Stimulated activated CD4-positive, alpha-beta T cell treated with anti-CD3 and anti-CD28 coated beads, Interleukin-4, amount 100 ng/mL, for 48 hours (primary cell): ENCODE measurements at places on chromosomes 16 and 17.

- DNase-seq = no peak
Observed at GRCh38 chr16:85511938-85512807, 100.9 kb upstream of the GSE1 start.

- no peak for DNase-seq
Observed at GRCh38 chr17:72382971-72383722, 262.3 kb downstream of the SOX9 start.

DNA sequence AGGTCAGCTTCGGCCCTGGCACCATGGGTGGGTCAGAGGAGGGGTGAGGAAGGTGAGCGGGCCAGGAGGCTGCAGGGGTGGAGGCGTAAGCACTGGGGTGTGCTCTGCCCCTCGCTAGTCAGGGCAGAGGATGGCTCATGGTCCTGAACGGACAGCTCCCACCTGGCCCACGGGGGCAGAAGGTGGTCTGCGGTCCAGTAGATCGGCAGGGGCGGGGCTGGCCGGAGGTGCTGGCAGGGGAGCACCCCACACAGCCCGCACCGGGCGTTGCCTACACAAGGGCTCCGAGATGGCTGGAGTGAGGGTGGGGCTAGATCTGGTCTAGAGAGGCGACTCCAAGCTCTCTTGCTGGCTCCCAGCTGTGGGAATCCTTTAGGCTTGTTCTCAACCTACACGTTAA, 8.2 kb downstream of the NPTX1 start:
- no peak for DNase-seq

DNA sequence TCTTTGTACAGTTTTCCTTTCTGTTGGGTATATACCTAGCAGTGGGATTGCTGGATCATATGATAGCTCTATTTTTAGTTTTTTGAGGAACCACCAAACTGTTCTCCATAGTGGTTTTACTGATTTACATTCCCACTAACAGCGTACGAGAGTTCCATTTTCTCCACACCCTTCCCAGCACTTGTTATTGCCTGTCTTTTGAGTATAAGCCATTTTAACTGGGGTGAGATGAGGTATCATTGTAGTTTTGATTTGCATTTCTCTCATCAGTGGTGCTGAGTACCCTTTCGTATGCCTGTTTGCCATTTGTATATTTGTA, 887 bp upstream of the EVI2B start:
- DNase-seq = no peak

- no peak for DNase-seq
Observed at GRCh38 chr17:49597928-49598655, 22.4 kb downstream of the NXPH3 start.

DNA sequence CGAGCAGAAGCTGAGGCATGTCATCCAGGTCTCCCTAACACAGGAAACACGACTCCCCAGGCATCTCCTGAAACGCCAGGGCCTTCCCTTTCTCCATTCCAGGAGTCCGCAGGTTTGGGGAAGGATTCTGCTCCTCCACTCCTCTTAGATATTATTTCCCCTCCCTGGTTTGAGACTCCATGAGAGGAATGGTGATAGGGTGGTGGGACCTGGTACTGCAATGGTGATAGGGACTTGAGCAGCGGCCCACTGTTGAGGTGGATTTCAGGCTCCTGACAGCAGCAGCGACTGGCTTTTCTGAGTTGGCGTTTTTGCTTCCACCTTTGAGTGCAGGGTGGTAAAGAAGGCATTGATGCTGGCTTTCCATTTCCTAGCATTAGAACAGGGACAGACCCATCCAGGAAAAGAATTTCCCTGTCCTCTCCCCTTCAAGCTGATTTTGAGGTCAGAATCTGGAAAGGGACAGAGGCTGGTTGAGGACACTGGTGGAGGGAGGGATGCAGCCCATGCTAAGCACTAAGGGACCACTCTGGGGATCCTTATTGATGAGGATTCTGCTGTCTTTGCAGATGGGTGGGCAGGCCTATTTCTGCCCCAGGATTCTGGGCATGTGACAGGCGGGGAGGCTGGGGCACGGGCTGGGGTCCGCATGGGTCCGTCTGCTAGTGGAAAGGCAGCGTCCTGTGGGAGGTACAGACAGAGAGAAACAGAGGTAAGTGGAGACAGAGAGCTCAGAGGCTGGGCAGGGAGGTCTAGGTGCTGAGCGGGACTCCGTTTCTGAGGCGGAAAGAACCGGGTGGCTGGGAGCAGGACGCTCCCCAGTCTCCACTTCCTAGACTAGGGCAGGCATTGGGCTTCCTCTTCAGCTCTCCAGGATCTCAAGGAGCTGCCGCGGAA, 1.3 kb upstream of the TBX4 start:
- DNase-seq = no peak

- no peak for DNase-seq
Observed at GRCh38 chr17:47242648-47243047, 11.0 kb upstream of the ITGB3 start.

GRCh38 chr17:15157051-15157450, 108.1 kb downstream of the PMP22 start:
- no peak for DNase-seq

GRCh38 chr16:88857728-88858339, 907 bp downstream of the TRAPPC2L start:
- DNase-seq = peak; percentile 66

- DNase-seq = no peak
Observed at GRCh38 chr17:67531291-67531690, 154.2 kb downstream of the PITPNC1 start.

DNA sequence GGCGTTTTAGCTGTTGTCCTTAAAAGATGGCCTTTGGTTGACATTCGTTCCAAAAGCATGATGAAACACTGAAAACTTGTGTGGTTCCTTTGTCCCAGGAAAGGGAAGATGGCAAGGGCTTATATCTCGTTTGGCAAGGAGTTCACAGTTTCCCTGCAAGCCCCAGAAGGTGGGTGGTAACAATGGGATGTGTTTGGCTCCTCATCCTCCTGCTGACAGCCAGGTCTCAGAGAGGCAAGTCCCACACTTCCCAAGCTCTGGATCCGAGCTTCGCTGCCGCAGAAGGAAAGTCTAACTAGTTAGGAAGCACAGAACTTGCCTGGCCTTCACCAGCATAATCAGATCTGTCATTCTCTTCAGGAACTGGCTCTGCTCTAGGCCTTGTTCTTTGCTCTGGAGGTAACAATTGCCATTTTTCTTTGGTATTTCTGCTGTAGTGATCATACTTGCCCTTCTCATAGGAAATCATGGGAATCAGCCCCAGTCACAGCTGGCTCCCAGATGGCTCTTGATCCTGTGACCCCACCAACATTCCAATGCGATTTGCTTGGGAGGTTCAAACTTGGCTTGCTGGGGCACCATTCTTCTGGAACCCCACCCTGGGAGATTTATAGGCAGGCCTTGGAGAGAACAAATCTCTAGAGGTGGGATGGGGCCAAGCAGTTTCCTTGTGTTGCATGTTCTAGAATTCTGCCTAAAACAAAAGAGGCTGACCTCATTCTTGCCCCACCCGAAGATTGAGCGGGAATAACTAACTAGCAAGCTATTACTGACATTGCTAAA, 17.9 kb downstream of the KPNA2 start:
- DNase-seq = no peak

- no peak for DNase-seq
Observed at GRCh38 chr17:47246120-47246519, 7.5 kb upstream of the ITGB3 start.

DNA sequence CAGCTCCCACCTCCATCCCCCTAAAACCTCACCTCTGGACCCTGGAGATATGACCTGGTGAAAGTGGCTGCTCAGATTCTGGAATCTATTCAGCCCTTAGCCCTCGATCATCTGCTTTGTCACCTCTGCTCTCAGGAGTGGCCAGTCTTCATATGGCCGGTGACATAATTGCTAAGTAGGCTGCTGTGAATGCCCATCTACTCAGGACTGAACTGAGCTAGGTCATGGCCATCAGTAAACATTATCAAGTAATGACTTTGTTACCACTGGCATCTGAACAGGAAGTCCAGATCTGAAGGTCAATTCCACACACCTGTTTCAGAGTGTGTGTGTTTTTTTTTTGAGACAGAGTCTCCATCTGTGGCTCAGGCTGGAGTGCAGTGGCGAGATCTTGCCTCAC, 78.6 kb downstream of the CDK5R1 start:
- no peak for DNase-seq

- no peak for DNase-seq
Observed at GRCh38 chr17:8091033-8091687, 3.6 kb upstream of the ALOX12B start.

DNA sequence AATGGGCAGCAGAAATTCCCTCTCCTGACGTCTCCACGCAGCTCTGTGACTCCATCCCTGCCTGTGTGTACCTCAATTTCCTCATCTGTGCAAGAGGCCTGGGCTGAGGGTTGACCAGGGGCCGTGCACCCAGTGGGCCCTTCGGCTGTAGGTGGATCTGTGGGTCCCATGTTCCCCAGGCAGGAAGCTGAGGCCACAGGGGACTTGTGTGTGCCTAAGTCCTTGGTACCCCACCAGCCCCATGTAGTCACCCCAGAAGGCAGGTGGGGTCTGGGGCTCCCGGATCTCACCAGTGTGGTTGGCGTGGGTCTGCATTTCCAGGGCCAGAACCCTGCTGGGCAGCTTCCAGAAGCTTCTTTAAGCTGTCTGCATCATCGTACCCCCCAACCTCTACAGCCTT, 177.4 kb upstream of the GSE1 start:
- no peak for DNase-seq

- no peak for DNase-seq
Observed at GRCh38 chr17:59124665-59125064, 18.0 kb upstream of the TRIM37 start.

DNA sequence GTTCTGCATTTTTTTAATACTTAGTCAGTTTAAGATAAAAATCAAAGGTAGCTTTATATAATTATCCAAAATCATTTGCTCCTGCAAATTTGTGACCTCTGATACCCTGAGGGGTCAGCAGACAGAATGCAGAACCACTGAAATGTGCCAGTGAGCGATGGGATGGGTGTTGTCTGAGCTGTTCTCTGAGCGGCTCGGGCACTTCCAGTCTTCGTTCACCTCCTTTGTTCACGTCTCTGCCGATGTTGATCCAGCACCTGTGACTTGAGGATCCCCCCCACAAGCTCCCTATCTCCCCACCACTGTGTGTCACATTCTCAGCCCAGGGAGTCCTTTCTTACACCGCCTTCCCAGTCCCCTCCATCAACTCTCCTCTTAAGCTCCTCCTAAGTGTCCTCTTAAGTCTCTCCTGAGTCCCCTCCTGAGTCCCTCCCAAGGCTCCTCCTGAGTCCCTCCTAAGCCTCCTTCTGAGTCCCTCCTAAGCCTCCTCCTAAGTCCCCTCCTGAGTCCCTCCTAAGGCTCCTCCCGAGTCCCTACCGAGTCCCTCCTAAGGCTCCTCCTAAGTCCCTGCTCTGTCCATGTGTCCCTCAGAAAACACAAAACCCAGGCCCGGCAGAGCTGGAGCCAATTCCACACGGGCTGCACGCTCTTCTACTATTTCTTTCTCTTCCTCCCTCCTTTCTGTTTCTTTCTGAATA, 47.5 kb downstream of the RNF213 start:
- no peak for DNase-seq

- DNase-seq = no peak
Observed at GRCh38 chr17:61152898-61153297, 246.7 kb upstream of the TBX2 start.
